ENCODE measurements at places on chromosomes 1 and 21.

GRCh38 chr1:67560580-67561255, 124.3 kb upstream of the GADD45A start:
- DNase-seq, result peak; percentile 44

GRCh38 chr1:223443397-223443796, 50.2 kb downstream of the CCDC185 start:
- no peak for DNase-seq

DNA sequence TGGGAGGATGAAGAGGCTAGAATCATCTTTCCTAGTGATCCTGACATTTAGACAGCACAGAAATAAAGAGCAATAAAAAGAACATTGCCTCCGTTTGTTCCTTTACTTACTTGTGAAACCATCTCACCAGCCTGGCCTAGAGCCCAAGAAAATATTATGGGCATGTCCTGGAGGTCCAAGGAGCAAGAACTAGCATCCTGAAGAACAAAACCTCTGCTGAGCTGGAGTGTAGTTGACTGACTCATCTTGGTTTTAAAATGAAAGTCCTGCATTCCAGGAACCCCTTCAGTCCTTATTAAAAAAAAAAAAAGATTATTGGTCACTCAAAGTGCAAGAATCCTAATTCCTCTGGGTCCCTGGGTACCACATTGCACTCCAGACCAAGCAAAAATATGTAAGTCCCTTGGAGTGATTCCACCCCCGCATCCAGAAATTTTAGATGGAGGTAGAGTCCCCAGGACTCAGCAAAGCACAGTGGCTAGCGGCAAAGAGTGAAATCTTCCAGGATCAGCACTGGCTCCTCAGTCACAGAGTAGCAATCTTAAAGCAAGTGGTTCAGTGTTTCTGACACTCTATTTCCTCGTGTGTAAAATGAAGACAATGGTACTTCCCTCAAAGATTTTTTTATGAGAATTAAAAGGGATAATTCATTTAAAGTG, 7.0 kb downstream of the SMCP start:
- DNase-seq, result no peak

GRCh38 chr1:116151739-116152576, 40.8 kb downstream of the MAB21L3 start:
- peak; percentile 73 for DNase-seq

- DNase-seq, result no peak
These were observed 905 bp downstream of the LCE3E start for GRCh38 chr1:152565535-152566215.

DNA sequence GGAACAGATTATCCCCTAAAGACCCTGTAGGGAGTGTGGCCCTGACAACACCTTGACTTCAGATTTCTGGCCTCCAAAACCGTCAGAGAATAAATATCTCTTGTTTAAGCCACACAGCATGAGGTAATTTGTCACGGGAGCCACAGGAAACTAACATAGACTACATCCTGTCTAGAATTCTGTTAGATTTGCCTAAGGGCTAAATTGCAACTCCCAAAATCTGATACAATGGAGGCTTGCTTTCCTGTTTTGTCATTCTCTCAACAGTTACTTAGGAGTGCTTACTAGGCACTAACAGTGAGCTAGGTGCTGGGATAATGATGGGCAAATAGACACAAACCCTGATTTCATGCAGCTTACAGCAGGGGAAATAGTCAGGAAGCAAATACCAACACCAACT, 141.6 kb downstream of the MIS18A start:
- DNase-seq, result no peak

DNA sequence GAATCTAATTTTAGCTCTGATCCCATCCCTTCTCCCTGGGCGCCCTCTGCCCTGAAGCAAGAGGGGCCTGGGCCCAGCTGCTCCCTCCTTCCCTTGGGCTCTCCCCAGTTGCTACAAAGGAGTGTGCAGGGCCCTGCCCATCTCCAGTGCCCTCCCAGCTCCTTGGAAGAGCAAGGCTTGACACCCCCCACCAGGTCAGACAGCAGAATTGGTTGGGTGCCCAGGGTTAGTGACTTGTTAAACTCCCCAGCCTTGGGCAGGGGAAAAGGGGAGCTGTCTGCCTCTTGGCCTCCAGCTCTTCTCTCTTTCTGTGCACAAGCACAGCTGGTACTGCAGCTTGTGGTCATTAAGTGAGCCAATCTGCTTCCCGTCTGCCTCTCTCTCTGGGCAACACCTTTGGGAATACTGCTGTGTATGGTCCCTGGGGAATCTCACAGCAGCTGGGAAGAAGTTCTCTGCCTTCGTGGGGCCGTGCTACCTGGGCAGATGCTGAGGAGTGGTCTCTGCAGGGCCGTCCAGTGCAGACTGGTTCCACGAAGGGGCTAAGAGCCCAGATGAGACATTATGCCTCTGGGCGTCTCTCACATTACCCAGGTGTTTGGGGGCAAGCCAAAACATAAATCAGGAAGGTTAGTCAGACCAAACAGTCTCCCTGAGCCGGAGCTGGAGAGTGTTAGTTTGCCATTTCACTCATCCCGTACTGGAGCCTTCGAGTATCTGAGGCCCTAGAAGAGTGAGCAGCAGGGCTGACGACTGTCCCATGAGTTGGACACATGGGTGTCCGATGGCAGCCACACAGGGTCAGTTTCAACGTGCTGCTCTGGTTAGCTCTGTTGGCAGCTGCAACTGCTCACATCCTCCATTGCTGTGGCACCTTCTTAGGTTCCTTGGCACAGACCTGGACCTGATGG, 37.3 kb downstream of the TMEM53 start:
- no peak for DNase-seq

DNA sequence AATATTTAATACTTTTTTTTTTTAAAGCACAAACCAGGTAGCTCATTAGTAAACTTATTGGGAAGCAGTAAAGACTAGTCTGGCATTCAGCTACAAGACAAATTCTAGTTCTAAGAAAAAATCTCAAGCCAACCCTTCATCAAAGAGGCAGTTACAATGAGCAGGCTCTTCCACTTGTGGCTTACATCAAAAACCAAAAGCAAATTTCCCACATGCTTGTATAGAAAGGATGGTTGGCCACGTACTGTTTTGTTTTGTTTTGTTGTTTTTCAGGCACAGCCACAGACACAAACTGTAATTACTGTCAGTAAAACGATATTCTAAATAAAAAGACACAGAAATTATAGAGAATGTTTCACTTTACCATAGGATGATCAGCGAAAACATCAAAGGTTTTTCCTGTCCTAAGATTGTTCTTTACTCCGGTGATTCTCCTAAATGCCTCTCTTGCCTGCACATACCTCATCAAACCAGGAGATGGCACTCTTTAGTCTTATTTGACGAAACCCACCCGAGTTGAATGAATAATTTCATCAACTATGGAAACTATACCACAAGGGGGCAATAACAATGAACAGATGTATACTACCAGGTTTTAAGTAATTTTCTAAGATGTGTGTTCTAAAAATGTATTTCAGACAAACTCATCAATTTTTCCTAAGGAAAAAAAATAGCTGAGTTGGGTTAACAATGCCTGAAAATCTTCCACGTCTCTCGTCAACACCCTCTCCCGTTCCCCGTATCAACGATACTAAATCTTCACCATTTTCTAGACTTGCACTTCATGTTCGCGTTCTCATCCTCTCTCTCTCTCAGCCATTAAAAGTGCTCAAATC, 26.9 kb downstream of the RPL5 start:
- peak; percentile 71 for DNase-seq

DNA sequence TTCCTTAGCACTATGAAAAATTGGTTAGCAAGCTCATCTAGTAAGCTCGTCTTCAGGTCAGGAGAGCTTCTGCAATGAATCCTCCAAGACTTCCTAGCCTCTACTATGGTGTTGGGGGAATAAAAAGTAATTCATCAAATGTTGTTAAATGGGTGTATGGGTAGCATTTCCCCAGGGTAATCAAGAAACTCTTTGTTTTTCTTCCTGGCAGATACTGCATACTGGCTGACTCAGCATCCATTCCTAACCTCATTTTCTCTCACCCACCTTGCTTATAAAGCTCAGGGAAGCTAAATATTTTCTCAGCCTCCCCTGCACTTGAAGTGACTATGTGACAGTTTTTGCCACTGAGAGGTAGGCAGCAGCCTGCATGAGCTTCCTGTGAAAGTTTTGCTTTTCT, 83.4 kb downstream of the MAB21L3 start:
- no peak for DNase-seq

DNA sequence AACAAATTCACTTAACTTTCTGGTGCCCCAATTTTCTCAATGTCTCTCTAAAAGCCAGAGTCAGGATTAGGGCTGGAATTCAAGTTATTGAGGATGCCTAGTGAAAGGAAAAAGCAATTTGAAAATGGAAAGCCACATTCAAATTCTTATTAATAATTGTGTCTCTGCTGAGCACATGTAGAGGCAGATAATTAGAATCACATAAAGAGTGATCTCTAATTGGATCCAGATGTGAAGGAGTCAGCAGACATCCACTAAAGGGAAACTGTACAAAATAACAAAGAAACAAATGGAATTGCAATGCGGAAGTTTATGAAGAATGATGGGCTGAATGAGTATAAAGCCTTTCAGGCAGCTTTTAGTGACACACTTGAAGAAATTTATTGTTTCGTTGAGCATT, 482.6 kb downstream of the TTLL7 start:
- no peak for DNase-seq
